ENCODE measurements at places on chromosomes 1 and 21.

DNA sequence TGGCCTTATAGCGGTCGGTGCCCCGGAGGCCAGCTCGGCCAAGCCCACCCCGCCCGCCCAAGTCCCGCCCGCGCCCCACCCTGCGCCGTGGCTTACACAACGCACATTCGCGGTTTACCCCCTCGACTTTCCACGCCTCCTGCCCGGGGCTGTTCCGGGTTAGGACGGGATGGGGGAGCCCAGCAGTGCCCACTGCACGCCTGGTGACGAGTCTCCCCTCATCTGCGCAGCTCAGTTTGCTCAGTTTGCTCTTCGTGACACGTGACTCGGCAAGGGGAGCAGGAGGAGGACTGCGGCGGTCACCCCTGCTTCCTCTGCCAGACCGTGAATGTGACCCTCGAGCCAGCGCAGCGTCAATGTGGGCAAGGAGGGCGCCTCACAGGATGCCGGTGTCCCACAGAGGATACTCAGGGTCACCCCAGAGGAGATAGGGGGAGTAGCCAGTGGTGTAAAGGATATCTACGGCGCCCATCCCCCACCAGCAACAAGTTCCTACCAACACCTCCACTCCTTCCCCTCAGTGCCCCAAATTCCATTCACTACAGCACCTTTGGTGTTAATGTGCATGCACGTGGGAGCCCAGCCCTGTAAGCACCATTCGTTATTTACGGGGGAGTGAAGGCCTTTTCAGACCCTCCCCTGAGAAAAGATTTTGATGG is 350 bp upstream of the S100A6 start:
- peak; percentile 85 for DNase-seq

- no peak for DNase-seq
These were observed 3.8 kb downstream of the LRRC3 start for GRCh38 chr21:44458971-44459711.

DNA sequence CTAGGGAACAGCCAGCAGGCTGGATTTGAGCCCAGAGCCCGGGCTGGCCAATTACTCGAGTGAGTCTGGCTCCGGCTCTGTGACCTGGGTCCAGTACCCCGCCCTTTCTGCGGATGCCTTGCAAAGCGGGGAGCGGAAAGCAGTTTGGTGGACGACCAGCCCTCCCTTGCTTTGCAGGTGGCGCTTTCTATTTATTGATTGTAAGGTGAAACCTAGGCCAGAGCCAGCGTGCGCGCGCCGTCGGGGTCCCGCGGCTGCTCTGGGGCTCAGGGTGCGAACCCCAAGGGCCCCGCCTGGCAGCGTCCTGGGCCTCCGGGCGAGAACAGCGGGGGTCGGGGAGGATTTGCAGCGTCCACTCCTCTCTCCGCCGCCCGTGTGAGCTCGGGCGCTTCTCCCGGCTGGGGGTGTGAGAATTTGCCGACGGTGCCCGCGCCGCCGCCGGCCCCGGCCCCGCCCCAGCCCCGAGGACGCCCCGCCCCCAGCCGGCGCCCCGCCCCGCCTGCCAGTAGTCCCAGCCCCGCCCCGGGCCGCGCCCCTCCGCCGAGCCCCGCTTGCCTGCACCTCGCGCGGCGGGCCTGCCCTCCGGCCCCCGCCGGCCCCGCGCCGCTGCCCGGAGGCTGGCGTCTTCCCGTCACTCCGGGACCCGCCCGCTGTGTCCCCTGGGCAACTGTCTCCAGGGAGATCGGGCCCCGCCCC is 37.6 kb downstream of the PIK3CD start:
- no peak for DNase-seq

DNA sequence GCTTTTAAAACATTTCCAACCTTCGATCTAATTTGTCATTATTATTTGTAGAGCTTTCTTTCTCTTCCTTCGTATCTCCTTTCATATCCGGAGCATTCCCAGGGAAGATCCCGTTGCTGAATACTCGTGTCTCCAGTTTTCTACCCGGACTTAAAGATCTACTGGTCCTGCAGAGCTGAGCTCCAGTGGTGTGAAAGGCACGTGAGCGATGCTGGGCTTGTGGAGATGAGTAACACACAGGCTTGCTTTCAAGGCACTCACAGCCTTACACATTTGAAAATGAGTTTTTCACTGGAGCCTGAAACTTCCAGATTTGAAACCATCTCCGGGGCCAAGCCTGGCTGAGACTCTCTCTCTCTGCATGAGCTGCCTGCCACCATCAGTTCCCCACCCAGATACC is 428.3 kb downstream of the KIF26B start:
- no peak for DNase-seq

DNA sequence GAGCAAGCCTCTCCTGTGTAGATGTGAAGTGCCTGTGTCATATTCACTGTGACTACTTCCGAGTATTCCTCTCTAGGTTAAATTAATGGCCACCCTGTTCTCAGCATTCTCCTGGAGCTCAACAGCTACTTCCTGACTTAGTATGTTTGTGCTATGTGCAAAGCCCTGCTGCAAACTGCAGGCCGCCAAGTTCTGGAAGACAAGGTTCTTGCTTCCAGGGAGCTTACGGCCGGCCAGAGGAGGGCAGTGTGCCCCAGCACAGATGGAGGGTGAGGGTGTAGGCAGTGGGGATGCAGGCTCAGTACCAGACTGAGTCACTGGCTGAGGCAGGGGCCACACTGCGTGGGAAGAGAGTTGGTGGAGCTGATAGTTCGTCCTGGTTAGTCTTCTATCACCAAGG is 43.2 kb downstream of the ELK4 start:
- no peak for DNase-seq

GRCh38 chr1:3525551-3526482 is 71.4 kb downstream of the ARHGEF16 start:
- DNase-seq, result no peak

GRCh38 chr1:64847666-64848065 is 102.8 kb downstream of the RAVER2 start:
- DNase-seq, result no peak

GRCh38 chr1:214452152-214452784 is 99.1 kb downstream of the PTPN14 start:
- DNase-seq, result no peak

- peak; percentile 7 for DNase-seq
These were observed 191.5 kb downstream of the SDCCAG8 start for GRCh38 chr1:243447347-243447746.

DNA sequence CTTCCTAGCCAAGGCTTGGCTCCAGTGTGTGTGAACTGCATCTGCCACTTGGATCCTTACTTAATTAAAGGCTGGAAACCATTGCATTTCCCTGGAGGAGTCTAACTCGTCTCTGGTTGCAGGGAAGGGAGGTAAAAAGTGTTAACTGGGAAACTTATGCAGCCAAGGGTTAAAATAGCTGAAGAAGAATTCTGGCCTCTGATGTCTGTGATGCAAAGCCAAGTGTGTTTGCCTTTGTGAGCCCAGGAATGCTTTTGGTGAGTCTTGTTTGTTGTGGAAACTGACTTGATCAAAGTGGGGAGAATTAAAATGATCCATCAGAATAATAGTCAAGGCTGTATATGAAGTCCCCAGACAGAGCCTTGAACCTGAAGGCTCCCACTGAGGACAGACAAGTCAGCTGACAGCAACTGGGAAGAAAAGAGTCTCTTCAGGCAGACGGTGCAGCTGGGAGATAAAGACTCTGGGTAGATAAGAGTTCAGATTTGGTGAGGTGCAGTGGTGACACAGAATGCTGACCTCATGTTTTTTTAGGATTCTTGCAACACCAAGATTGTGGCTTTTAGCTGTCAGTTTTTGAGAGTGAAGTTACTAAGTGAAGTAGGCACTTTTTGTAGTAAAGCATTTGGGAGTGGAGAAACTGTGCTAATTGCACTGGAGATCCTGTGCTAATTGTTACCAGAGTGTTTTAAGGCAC is 59.5 kb upstream of the WLS start:
- peak; percentile 32 for DNase-seq

DNA sequence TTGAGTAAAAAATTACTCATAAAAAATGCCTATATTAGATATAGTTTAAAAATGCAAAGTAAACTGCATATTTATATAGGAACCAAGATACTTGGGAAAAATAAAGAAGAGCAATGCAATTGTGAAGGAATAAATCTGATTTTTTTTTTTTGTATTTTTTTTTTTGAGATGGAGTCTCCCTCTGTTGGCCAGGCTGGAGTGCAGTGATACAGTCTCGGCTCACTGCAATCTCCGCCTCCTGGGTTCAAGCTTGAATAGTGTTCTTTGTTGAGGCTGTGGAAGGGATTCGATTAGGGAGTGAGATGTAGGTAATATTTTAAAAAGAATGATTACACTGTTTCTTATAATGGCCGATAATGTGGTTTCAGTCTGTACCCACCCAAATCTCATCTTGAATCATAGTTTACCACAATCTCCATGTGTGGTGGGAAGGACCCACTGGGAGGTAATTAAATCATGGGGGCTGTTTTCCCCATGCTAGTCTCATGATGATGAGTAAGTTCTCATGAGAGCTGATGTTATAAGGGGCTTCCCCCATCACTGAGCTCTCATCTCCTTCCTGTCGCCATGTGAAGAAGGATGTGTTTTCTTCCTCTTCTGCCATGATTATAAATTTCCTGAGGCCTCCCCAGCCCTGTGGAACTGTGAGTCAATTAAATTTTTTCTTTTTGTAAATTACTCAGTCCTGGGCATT is 1765.9 kb downstream of the PLA2G4A start:
- DNase-seq, result no peak

- no peak for DNase-seq
These were observed 6.1 kb upstream of the EVA1C start for GRCh38 chr21:32406405-32406804.

- DNase-seq, result no peak
These were observed 20.8 kb upstream of the LAPTM5 start for GRCh38 chr1:30778154-30778978.

DNA sequence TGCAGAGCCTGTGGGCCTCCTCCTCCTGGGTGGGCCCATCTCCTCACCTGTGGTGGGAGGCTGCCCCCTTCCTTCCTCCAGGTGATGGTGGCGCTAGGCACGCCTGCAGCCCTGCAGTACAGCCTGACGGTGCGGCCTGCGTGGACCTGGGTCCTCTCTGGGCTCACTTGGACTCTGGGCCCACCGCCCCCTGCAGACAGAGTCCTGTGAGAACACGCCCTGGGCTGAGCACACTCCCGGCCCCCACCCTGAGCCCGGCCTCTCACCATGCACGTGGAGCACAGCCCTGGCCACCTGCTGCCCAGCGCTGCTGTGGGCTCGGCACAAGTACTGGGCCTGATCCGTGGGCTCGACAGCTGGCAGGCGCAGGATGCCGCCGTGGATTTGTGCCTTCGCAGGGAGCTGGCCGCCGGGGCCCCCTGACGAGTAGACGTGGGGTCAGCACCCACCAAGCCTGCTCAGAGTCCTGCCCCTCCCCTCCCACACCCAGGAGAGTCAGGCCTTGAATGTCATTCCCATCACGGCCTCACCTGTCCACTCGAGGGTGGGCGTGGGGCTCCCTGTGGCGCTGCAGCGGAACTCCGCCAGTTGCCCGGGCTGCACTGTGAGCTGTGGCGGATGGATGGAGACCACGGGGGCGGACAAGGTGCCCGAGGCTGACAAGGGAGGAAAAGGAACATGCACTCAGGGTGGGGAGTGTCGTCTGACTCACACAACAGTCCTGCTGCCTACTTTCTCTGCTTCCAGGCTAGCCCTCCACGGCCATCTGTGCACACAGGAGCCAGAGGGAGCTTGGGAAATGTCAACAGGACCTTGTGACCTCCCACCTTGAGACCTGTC is 43.4 kb downstream of the LDLRAD2 start:
- no peak for DNase-seq

- no peak for DNase-seq
These were observed 86.7 kb upstream of the PTBP2 start for GRCh38 chr1:96634883-96635282.

- DNase-seq, result no peak
These were observed 391 bp downstream of the IFT25 start for GRCh38 chr1:53945183-53945432.

- DNase-seq, result no peak
These were observed 249.1 kb downstream of the GREM2 start for GRCh38 chr1:240362826-240363225.

DNA sequence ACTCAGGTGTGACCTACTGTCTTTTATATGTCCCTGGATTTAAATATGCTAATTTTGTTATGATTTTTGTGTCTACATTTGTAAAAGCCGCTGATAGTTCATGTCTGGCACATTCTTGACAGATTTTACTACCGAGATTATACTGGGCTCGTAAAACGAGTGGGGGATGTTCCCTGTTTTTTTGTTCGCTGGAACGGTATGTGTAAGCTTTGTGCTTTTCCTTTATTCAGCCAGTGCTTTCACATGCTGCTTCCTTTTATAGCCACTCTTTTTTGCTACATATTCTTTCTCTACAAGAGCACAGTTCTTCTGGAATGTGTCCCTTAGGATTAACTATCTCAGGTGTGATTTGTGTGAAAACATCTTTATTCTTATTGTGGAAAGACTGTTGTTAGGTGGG is 46.6 kb downstream of the ADARB1 start:
- DNase-seq, result no peak

GRCh38 chr1:153985341-153985912 is 712 bp downstream of the RAB13 start:
- no peak for DNase-seq

GRCh38 chr1:97647776-97648175 is 273.1 kb downstream of the DPYD start:
- DNase-seq, result no peak

DNA sequence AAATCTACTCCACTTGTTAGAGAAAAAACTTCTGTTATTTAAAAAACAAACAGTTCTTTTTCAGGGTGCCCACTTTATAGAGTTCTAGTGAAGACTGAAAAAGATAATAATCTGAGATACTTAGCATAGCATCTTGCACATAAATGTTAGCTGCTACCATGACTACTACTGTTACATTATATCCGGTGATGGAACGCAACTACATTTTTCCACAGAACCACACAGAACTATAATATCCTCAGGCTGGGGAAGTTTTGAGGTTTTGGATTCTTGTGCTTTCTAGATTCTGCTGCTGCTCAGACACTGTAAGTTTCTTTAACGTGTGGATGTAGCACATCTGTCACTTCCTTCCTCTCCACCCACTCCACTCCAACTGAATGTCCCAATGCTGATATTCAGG is 110.3 kb downstream of the PTPN14 start:
- no peak for DNase-seq

- no peak for DNase-seq
These were observed 3.5 kb upstream of the IGSF8 start for GRCh38 chr1:160101717-160102522.

DNA sequence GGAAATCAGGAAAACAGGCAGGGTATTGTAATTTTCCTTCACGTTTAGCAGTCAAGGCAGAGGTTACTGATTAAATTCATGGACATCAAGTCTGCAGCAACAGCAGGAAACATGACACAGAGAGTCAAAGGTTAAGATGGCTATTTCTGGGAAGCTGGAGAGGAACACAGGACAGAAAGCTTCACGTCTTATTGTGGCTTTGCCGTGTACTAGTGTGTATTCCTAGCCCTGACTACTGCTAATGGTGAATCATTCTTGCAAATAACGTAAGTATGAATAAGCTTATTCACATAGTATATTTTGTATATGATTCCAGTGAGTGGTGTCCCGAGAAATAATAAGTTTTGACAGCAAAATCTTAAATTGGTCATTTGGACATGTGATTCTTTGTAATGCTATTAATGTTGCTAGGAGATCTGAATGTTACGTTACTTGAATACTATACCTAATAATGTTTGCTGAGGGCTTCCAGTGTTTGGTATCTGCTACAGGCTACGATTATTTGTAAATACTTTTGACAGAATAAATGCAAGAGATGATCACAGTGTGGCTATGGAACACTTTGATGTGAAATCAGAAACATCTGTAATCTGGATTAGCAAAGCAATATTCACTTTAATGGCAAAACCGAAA is 77.4 kb downstream of the DISP1 start:
- no peak for DNase-seq

Measured in HL-60 (cell line).